CD8-positive, alpha-beta memory T cell (primary cell): ENCODE measurements at places on chromosomes 12 and 14.

GRCh38 chr12:104596134-104596799 lies 139.5 kb downstream of the CHST11 start:
- DNase-seq, result no peak

- DNase-seq, result no peak
Measured at GRCh38 chr12:127393896-127394295, 873.1 kb upstream of the TMEM132C start.

DNA sequence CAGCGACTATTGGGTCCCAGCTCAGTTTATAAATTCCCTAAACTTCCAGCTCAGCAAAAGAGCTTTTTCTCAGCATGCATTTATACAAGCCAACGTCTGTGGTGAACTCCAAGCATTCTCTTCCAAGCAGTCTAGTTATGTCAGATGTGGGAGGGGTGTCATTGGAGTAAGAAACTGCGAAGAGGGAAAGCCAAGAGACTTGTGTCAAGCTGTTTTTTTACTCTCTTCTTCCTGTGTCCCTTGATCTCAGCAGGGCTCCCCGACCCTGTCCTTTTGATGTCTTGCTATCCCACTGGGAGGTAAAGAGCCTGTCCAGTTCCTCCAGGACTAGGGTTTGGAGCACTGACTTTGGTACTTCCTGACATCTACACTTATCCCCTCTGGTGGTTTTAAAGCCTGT lies 69.0 kb downstream of the PPM1H start:
- DNase-seq, result no peak

GRCh38 chr12:128940974-128941373 lies 87.7 kb downstream of the GLT1D1 start:
- no peak for DNase-seq

DNA sequence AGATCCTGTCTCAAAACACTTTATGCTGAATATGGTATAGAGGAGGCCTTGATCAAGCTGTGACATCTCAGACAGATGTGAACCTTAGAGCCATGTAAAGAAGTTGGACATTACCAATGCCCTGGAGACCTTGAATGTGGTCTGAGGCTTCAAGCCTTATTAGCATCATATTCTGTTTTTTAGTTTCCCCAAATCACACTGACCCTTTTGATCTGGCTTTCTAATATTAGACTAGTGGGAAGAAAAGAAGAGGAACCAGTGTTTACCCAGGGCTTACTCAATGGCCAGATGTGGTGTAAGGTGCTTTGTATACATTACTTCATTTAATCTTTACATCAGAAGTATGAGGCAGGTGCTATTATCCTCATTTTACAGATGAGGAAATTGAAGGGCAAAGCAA lies 10.6 kb upstream of the TBPL2 start:
- no peak for DNase-seq

- DNase-seq, result peak; percentile 45
Measured at GRCh38 chr12:121132601-121133481, at the start of gene P2RX7. P2RX7 (plus strand) TSS chr12:121132876; CDS start chr12:121132971, 95 bp downstream.

DNA sequence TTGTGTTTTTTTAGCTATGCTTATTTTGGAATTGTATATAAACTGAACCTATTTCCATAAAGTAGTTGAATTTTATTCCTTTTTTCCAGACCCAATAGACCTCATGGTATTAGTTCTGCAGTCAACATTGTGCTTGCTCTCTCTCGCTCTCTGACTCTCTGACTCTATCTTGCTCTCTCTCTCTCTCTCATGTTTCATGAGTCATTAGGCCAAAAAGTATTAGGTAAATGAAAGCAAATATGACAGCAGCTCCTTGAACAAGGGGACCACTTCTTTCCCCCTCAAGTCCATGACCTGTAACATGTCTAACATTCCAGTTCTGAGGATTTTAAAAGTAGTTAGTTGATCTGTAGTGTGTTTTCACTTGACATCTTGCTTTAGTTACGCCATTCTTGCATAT lies 14.0 kb upstream of the C12orf71 start:
- no peak for DNase-seq

- DNase-seq, result no peak
Measured at GRCh38 chr12:102564026-102564425, 83.7 kb upstream of the IGF1 start.

DNA sequence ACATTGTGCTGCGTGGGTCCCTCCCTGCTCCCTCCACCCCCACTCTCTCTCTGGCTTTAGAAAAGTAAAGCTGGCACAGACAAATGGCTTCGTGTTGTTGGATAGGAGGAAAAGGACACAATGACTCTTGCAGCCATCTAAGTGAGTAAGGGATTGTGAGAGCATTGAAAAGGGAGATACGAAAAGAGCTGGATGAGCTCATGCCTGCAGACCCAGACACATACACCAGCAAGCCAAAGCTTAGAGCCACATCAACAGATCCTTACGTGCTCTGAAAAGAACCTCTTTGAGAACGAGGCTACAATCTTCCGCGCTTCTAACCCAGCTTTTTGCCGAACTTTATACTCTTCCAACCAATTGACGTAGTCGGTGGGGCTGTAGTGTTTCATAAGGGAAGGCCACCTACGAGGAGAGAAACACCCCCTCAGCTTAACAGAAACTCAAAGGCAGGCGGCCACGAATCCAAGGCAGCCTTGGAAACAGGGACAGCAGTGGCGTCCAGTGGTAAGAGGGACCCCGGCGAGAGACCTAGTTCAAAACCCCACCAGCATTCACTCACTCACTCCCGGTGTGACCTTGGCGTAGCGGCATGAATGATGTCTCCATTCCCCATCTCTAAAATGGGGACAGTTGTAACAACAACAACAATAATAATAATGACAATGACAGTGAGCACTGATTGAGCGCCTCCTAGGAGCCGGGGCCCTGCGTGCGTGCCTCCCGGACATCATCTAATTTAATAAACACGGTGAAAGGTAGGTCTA lies 1.1 kb downstream of the FBXO21 start:
- DNase-seq, result no peak

- DNase-seq, result no peak
Measured at GRCh38 chr12:356276-356988, 32.7 kb downstream of the KDM5A start.

DNA sequence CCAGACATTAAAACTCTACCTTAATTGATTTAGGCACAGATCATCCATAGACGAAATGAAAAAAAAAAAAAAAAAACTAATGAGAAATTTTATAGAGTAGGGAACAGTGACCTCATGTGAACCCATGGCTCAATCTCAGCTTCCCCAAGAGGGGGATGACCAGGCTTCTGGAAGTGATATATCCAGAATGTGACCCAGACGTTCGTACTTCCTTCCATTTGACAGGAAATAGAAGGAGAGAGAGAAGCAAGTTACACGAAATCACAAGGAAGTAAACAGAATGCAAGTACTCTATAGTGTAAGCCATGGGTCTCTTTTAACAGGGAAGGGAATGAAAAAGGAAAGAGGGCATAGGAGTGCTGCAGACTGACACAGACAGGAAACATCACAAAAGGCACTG lies 10.1 kb downstream of the FOXN3 start:
- DNase-seq, result no peak
